ENCODE measurements at places on chromosomes 16 and 17.

DNA sequence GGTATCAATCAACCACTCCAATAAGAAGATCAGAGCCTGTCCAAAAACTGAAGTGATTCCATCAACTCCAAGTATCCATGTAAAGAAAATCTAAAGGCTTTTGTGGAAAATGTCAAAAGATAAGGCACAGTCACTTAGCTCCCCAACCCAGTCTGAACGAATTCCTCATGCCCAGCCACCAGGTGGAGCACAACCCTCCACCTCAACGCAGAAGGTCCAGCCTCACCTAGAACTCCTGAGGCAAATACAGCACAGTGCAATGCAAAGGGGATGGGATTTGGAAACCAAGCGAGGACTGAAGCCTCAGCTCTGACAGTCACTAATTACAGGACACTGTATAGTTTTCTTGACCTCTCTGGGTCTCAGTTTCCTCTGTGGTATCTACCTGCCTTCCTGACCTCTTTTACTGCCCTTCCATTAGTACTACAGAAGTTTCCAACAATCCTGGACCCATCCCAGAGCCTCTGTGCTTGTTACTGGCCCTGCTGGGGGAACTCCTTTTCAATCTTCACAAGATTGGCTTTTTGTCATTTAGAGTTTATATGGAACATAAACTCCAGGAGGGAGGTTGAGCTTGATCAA, 2.0 kb downstream of the NCBP3 start:
- DNase-seq = peak; percentile 45

- DNase-seq = no peak
Measured at GRCh38 chr17:77698903-77699623, 259.4 kb upstream of the TNRC6C start.

DNA sequence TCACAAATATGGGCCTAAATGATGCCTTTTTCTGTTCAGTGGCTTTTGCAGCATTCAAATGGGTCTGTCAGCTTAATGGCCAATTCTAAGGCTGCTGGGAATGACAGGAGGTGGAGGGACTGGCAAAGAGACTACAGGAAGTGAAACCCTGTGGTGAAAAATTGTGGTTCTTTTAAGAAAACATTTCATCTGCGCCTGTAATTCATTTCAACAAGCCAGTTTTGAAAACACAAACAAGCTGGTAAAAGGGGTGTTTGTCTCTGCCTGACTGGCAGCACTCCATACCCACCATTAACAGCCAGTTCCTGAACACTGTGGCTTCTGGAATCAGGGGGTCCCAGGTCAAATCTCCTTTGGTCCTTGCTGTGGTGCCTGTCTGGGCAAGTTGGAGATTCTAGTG, 3.6 kb upstream of the KDM8 start:
- DNase-seq = no peak

GRCh38 chr16:49638673-49639610, 217.0 kb downstream of the ZNF423 start:
- DNase-seq = no peak

- DNase-seq = no peak
Measured at GRCh38 chr17:6303664-6304063, 131.3 kb downstream of the AIPL1 start.

GRCh38 chr17:13002761-13003453, 14.9 kb downstream of the ELAC2 start:
- DNase-seq = peak; percentile 68

DNA sequence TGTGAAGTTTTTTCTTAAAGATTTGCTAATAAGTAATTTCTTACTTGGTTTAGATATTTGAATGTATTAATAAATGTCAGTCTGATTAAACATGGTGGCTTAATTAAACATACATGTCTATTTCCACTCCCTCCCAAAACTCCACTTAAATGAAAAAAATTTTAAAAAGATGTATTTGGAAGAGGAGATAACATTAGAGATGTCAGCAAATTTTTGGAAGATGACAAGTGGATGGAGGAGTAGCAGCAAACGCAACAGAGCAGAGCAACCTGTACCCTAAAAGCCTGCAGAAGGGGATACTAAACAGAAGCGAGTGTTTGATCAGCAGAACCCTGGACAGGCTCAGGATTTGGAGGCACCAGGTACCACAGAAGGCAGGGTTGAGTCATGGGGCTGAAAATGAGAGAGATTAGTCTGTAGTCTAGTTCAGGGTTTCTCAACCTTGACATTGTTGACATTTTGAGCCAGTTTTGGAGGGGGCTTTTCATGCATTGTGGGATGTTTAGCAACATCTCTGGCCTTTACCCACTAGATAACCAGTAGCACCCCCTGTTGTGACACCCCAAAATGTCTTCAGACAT, 17.8 kb downstream of the LUC7L3 start:
- no peak for DNase-seq

DNA sequence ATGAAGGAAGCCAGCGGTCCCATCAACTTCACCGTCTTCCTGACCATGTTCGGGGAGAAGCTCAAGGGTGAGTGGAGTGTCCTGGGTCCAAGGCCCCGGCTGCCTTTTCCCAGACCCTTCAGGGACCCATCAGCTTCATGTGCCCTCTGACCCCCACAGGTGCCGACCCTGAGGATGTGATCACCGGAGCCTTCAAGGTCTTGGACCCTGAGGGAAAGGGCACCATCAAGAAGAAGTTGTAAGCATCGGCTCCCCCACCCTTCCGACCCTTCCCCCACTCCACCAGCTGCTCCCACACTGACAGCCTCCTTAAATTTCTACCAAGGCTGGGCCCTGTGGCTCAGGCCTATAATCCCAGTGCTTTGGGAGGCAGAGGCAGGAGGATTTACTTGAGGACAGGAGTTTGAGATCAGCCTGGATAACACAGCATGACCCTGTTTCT, 1.9 kb downstream of the MYL11 start:
- no peak for DNase-seq

- DNase-seq = no peak
Measured at GRCh38 chr17:35022536-35023063, 40.9 kb downstream of the RFFL start.

- peak; percentile 19 for DNase-seq
Measured at GRCh38 chr17:43125967-43126910, 1.1 kb upstream of the BRCA1 start.

DNA sequence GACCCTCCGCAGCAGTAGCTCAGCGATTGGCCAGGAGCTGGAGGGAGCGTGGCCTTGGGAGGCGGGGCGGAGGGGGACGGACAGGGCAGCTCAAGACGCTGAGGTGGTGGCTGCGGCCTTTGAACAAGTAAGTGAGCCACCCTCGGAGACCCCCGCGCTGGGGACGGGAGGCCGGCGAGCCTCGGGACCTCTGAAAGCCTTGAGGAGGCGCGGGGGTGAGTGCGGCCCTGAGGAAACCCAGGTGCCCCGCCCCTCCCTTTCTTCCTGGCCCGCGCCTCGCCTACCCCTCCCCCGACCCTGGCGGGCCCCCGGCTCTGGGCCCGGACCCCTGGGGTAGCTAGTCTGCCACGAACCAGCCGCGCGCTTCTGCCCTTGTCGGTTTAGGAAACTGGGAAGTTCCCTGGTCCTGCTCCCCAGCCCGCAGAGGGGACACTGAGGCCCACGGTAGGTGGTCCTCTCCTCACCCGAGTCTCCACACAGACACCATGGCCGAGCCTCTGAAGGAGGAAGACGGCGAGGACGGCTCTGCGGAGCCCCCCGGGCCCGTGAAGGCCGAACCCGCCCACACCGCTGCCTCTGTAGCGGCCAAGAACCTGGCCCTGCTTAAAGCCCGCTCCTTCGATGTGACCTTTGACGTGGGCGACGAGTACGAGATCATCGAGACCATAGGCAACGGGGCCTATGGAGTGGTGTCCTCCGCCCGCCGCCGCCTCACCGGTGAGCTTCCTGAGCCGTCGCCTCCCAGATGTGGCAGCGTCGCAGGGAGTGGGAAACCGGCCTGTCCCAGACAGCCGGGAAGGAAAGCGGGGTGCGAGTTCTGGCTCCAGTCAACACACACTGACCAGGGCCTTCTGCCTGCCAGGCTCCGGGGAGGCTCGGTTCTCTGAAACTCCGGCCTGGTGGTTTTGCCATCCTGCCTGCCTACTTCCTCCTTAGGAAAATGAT, at the start of gene MAPK7:
MAPK7 (plus strand) TSS at position 83 of the 945 bp plus-strand sequence; CDS start at position 486, 403 bp downstream.
- no peak for DNase-seq

DNA sequence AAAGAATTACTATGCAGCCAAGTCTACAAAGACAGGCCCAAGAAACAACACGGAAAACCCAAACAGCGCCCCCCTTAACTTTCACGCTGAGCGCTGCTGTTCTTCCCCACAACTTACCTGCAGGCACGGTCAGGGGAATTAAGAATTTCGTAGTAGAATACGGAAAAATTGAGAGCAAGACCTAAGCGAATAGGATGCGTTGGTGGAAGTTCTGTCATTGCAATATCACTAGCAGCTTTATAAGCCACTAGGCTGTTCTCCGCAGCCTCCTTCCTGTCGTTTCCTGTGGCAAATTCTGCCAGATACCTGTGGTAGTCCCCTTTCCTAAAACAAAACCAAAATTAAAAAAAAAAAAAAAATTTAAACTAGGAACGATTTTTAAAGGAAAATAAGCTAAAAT, 39.0 kb downstream of the YWHAE start:
- no peak for DNase-seq

DNA sequence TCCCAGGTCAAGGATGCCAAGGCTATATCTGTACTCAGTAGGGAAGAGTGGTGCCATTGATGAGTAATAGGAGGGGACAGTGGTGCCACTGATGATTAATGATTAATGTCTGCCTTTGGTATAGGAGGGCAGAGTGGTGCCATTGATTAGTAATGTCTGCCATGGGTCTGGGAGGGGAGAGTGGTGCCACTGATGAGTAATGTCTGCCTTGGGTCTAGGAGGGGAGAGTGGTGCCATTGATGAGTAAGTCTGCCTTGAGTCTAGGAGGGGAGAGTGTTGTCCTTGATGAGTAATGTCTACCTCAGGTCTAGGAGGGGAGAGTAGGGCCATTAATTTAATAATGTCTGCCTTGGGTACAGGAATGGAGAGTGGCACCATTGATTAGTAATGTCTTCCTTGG, 507.8 kb upstream of the EEF2KMT start:
- no peak for DNase-seq

DNA sequence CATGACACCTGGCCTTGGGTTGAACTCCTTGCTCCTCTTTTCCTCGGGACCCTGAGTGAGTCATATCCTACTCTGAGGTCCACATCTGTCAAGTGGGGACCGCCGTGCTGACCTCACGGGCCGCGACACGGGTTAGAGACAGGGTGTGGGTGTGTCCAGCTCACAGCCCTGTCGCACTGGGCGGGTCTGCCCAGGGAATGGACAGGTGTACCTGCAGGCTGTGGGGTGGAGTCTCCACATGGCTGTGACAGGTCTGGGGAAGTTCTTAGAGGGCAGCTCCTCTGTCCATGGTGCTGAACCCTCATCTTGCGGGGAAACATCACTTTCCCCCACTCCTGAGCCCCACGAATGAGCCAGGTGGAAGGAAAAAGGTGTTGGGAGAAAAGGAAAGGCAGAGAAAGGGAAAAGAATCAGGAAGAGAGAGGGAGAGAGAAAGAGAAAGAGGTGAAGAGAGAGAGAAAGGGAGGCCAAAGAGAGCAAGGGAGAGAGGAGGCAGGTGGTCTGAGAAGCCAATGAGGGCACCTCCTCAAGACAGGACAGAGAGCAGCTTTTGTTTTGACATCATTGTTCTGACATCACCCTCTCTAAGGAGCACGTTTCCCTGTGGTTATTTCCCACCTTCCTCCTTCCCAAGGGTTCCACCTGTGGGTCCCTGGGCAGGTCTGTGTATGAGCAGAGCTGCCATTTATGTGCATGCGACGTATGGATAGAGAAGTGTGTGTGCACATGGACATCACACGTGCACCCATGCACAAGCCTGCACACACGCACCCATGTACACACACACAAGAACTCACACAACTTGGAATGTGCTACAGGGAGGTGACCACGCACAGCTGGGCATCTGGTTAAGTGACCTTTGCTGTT, 32.6 kb upstream of the CBFA2T3 start:
- peak; percentile 3 for DNase-seq

- no peak for DNase-seq
Measured at GRCh38 chr17:71975331-71975801, 145.5 kb upstream of the SOX9 start.

DNA sequence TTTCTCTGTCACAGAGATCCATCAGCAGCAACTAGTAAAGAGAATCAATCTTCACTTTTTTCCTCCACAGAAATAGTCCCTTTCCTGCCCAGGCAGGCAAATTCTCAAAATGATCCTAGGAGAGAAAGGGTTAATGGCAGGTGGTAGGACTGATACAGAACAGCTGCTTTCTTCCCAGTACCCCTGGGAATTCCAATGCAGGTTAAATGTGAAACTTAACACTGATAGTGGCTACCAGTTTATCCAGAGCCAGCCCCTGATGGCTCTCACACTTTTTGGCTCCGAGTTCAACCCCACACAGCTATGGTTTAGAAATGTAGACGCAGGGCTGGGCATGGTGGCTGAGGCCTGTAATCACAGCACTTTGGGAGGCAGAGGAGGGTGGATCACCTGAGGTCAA, 22.2 kb downstream of the MARVELD3 start:
- no peak for DNase-seq

DNA sequence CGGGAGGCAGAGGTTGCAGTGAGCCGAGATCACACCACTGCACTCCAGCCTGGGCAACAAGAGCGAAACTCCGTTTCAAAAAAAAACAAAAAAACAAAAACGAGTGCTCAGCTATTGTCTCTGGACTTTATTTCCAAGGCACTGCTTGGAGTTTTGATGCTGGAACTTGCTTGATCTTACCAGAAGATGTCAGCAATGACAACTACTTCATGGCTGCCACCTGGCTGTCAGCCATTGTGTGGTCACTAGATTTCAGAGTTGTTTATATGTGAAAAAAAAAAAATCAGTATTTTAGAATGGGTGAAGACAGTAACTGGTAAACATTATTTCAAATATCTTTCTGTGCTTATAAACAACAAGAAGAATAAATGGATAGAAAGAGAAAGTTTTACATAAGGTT, 26.3 kb upstream of the OR4D1 start:
- peak; percentile 23 for DNase-seq

DNA sequence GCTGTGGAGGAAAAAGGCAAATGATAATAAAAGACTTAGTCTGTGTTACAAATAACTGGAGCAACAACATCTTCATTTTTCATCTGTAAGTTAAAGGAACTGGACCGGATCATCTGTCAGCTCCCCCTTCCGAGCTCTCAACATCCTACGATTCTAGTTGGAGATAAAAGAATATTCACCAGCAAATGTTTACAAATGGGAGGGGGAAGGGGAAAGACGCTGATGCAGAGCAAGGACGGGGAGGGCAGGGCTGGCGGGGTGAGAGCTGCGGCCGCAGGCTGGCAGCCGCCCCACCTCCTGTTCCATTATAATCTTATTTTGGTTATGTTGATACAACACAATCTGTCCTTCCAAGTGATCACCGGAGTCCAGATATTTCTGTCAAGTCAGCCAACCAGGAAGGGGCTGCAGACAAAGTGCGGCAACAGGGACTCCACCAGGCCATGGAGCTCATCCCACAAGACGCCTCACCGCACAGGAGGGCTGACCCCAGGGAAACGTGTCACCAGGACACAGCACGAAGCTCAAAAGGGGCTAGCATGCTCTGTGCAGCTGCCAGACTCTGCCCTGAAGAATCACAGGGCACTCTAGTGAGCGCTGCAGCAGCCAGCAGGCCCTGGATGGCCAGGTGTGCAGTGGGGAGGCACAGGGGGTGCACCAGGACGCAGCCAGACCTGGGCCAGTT, 19.7 kb downstream of the FBXO31 start:
- DNase-seq = peak; percentile 77

GRCh38 chr17:40714473-40714872, 10.9 kb upstream of the KRT24 start:
- DNase-seq = no peak

- no peak for DNase-seq
Measured at GRCh38 chr17:49229805-49230600, 584 bp downstream of the PHOSPHO1 start.

Data from BE2C (cell line).